A549 treated with AZD2906 at 1 μM for 4 hours (cell line): ENCODE measurements at places on chromosomes 1 and 21. TPM values are rescaled to one million over a fixed set of nuclear protein-coding genes. Genes with fewer than 3 reads are reported as not detected.

The PCP4 gene
- total RNA-seq = not detected in 5 replicates

The BRDT gene
- not detected in 5 replicates for total RNA-seq

The OR6N1 gene
- not detected in 5 replicates for total RNA-seq

The YTHDF2 gene
- total RNA-seq = 52.5 to 58.9 TPM (median 54.2 TPM) in 5 replicates

The PPIAL4G gene
- not detected in 5 replicates for total RNA-seq

The PTPN14 gene
- total RNA-seq = 9.3 to 12.1 TPM (median 11.2 TPM) in 5 replicates

The NOS1AP gene
- total RNA-seq = 0.23 to 0.53 TPM (median 0.34 TPM) in 5 replicates

The SPRR2E gene
- total RNA-seq = not detected in 5 replicates

The LMX1A gene
- total RNA-seq = not detected in 5 replicates

The KDF1 gene
- 0.24 to 0.42 TPM (median 0.33 TPM) in 5 replicates for total RNA-seq

The PTP4A2 gene
- total RNA-seq = 148 to 167 TPM (median 158 TPM) in 5 replicates

The OR10J1 gene
- not detected in 5 replicates for total RNA-seq

The ENAH gene
- 65.6 to 105 TPM (median 82.9 TPM) in 5 replicates for total RNA-seq
